NCI-H1930 (cell line): ENCODE measurements at places on chromosomes 16 and 17.

- DNase-seq: no peak
These were observed 44.5 kb downstream of the MEAK7 start for GRCh38 chr16:84459941-84460405.

DNA sequence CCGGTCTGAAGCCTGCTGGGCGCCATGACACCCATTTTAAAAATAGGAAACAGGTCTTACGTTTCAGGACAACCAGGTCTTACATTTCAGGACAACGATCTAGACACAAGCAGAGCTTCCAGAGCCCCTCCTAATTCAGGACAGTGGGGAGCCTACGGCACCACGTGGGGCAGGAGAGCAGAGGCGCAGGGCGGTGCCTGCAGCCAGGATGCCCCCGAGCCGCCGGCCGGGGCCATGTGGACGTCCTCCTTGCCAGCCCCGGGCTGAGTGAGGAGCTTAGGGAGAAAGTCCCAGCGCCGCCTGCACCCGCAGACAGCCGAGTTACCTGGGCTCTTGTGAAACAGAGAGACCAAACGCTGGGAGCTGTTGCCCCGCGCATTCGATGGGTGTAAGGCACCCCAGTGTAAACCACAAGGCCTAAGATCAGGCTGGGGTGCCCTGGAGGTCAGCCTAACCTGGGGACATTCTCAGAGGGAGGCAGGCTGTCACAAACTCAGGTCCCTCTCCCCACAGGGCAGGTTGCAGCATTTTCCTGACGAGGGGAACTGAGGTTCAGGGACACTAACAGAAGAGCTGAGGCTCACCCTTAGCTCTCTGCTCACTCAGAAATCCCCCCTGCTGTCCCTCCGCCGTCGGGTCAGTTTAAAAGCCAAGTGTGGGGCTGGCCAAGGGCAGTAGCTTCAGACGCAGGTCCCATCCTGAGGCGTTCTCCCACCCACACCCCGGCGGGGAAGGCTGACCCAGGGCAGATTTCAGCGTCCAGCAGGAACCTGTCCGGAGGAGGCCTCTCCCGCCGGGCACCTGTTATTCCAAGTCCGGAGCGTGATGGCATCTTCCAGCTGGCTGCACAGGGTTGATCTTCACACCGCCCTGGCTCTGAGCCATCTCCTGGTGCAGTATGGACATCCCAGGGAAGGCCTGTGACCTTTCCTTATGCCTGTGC lies 1.8 kb upstream of the NOTUM start:
- no peak for DNase-seq

- peak; percentile 46 for DNase-seq
These were observed 478.4 kb downstream of the TOX3 start for GRCh38 chr16:52068447-52069074.

DNA sequence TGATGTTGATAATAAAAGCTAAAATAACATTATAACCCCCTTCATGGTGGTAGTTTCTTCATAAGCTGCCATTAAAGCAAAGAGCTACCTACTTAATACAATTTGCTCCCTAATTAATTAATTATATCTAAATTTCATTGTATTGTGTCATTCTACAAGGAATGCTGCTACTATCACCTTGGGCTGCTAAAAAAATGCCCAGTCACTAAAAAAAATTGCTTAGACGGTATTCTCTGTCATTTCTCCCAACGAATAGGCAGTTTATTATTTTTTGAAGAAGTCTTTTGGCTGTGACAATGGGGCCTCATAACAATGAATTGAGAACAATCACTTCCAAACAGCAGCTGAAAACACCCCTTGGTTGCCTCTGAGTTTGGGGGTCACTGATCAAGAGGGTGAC lies 59.5 kb downstream of the XYLT1 start:
- DNase-seq: no peak

GRCh38 chr16:31842864-31843263 lies 30.7 kb upstream of the ZNF267 start:
- no peak for DNase-seq

GRCh38 chr16:56600398-56600999 lies 7.9 kb upstream of the MT2A start:
- no peak for DNase-seq

DNA sequence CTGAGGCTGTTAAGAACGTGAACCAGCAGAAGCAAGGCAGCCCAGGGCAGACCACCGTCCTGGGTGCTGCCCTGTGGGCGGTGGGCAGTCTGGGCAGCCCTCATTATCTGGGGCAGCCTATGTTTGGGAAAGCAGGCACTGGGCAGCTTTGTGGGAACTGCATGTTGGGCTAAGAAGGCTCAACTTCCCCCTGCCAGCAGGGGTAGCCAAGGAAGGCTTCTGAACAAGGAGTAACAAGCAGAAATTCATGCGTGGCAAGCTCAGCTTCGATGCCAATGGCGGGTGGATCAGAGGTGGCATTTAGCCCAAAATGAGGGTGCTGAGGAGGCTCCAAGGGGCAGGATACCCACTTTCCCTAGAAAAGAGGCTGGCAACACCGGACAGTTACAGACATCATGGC lies 42.7 kb upstream of the METRNL start:
- no peak for DNase-seq

GRCh38 chr16:76502063-76502462 lies 224.9 kb downstream of the CNTNAP4 start:
- DNase-seq: no peak
